CD4-positive, alpha-beta T cell treated with Interleukin-2 at 100 ng/mL for 4 hours (primary cell): ENCODE measurements at places on chromosomes 4 and X.

DNA sequence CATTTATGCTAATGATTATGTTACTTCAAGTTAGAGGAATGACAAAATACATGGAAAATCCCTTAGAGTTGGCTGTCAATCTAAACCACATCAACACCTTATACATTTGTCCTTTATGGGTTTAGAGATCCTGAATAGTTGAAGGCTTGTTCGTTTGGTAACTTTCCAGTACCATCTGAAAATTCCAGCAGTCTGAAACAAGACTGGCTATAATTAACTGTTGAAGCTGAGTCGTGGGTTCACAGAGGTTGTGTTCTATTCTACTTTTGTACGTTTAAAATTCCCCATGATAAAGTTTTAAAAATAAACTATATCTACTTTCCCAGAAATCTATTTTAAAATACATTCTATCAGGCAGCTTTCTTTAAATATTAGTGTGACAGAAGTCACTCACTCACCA is 73.0 kb downstream of the USP46 start:
- DNase-seq: no peak

GRCh38 chr4:35867057-35867456 is 377.3 kb downstream of the ARAP2 start:
- DNase-seq: no peak

DNA sequence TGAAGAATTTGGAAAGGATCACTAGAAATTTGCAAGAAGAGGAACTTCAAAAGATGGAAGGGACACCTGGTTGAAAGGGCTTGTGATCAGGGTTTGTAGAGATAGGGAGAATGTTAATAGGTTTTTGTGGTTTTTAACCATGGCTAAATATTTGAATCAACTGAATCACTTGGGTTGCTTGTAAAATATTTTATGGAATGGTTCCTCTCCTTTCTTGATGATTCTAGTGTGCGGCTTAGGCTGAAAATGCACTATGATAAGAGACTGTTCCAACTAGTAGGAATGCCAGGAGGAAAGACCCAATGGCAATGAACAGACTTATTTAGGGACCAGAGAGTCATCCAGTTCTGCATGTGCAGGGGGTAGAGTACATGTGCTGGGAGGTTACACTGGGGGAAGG is 408.2 kb downstream of the ARHGAP24 start:
- DNase-seq: no peak

DNA sequence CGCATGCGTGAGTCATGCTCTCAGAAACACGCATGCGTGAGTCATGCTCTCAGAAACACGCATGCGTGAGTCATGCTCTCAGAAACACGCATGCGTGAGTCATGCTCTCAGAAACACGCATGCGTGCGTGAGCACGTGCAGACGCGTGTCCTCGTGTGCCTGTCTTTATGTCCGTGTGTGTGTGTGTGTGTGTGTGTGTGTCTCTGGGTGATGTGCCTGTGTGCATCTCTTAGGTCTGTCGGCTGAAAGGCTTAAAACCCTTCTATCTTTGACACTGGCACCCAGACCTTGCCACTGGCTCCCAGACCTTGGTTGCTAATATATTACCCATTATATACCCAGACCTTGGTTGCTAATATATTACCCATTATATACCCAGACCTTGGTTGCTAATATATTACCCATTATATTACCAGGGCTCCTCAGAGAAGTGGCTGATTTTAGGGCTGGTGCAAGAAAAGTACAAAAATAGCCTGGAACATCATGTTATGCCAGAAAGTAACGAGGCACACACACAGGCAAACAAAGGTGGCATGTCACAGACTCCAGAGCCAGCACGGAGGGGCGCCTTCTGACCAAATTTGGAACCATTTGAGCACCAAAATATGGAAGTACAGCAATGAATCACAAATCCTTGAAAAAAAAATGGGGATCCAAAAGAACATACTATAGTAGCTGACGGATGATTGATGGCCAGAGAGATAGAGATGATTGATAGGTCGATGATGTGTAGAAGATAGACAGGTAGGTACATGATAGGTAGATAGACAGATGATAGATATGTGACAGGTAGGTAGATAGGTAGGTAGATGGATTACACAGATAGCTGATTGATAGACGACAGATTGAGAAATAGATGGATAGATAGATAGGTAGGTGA is 19.2 kb upstream of the ADRA2C start:
- DNase-seq: no peak

- DNase-seq: no peak
Observed at GRCh38 chr4:139035650-139036049, 20.1 kb downstream of the NOCT start.

DNA sequence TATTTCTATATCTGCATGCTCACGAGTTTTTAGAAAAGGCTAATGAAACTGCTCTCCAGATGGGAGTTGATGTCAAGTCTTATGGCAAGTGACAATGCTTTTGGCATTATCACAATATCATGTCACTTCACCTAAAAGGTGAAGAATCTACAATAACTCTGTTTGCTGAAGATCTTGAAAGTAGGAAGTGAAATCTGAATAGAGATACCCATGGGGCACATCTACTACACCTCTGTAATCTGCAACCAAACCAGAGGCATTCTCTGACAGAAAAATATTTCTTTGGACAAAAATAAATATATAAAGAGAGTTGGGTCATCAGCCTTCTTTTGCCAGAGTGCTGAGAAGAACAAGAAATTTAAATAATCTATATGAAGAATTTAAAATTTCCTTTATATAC is 3.9 kb upstream of the VAMP7 start:
- no peak for DNase-seq

DNA sequence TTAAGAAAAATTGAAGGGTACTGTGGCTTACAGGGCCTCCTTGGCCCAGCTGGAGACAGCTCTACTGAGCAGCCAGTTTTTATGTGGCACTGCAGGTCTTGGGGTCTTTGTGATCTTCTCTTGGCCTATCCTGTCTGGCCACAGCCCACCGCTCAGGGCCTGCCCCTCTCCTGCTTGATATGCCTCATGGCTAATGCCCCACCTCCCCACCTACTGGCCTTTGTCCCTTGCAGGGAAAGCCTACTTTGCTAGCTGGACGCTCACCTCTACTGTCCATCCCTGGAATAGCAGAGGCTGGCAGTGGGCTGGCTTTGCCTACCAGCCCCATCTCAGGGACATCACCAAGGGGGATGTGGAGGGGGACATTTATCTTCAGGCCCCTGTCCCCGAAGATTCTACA is 134.1 kb downstream of the PJA1 start:
- DNase-seq: no peak

GRCh38 chr4:109171070-109171469 is 131.4 kb downstream of the COL25A1 start:
- no peak for DNase-seq

DNA sequence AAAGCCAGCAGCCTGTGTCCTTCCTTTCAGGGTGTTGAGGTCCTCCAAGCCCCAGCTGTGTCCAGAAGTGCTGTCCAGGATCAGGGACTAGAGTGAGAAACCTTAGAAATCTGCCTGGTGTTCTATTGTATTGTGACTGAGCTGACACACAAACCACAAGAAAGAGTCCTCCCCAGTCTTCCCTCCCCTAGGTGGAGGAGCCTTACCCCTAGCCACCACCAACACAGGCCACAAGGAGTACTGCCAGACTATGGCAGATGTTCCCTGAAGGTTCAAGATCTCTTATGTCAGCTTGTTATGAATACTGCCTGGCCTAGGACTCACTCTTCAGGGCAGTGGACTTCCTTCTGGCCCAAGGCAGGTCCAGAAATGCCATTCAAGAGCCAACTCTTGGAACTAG is 514.1 kb upstream of the PITX2 start:
- DNase-seq: no peak

DNA sequence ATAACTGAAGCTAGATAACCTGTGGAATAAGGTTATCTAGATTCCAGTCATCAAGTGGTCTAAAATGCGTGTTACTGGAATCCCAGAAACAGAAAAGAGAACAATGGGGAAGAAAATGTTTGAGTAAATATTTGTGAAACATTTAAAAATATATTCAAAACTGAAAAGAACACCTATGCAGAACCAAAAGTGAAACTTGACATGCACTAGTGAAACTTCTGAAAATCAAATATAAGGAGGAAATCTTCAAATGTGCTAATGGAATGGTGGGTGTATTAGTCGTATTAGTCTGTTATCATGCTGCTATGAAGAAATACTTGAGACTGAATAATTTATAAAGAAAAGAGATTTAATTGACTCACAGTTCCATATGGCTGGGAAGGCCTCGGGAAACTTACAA is 512.4 kb upstream of the KLHL4 start:
- DNase-seq: no peak

GRCh38 chr4:98890702-98891455 is 38.1 kb downstream of the EIF4E start:
- DNase-seq: no peak

- DNase-seq: no peak
Observed at GRCh38 chrX:134423606-134424005, 36.4 kb upstream of the HPRT1 start.

DNA sequence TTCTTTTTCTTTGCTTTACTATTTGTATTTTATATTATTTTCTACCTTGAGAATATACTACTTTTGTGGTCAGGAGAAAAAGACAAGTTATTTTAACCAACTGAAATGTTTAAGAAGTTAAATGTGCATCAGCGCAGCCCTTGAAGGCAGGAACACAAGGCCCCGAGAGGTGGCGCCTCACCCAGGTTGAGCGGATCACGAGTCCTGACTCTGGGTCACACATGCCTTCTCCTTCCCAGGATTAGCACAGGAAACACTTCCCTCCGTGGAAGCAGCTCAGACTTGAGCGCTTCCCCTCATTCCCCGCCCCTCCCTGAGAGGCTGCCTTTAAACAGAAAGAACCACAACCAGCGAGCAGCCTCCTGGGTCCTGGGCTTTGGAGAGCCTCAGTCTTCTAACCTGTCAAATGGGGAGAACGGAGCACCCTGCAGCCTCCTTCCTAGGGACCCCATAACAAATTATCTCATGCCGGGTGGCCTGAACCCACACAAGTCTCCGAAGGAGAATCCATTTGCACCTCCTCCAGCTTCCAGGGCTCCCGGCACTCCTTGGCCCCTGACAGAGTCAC is 217.6 kb downstream of the AFAP1 start:
- DNase-seq: no peak

DNA sequence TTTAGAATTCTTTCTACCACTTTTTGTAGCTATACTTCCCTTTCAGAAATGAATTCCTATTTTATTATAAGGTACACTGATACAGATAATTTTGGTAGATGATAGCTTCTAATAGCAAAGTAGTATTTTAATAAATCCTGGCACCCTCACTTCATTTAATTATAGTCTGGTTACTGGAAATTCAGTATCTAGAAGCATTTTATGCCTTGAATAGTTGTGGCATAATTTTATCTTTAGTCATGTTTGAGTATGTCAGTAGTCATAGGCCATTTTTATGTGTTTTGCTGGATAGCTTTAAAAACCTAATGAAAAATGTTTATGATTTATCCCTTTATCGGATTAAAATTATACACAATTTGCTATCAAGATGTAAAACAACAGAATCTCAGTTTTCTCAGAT is 92.3 kb downstream of the DIAPH2 start:
- no peak for DNase-seq

DNA sequence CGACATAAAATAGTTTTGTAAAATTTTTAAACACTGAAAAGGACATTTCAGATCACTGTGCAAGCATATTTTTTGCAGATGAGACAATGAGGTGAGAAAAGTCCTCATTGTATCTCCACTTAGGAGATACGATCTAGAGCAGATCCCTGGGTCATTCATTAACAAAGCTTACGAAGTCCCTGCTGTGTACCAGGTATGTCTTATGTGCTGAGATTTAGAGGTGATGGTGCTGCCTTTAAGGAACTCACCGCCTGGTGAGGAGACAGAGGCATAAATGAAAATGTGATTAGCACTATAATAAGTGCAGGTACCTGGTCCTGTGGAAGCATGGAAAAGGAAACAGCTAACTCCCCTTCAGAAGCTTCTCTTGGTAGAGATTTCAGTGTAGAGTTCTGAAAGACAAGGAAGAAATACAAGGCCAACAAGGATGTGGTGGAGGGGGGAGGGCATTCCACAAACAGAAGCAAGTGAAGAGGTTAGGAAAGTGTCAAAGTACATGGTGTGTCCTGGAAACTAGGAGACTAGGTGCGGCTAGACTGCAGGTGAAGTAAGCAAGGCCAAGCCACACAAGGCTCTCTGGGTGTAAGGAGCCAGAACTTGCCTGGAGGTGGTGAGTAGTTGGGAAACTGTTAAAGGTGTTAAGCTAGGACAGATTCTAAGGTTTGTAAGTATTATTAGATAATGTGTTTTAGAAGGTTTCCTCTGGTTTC is 1.5 kb upstream of the NDNF start:
- DNase-seq: no peak

GRCh38 chrX:72255445-72255844 is 16.6 kb upstream of the ERCC6L start:
- no peak for DNase-seq

GRCh38 chrX:120269373-120270035 is 18.9 kb downstream of the ZBTB33 start:
- peak; percentile 39 for DNase-seq

DNA sequence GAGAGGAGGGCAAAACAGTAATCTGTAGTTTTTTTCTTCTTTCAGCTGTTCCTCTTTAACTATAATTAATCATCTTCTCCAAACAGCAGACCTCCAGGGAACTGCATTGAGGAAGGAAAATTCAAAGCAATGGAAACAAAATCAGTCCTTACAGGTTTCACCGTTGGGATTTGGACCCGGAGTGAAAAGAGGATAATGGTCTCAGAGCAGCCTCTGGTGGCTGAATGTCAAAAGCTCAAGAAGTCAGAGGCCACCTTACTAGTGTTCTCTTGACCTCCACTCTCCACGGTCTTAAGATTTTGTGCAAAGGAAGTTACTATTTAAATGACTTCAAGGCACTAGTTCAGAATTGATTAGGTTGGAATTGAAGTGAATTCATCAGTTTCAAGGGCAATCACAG is 16.0 kb upstream of the MID1 start:
- no peak for DNase-seq

GRCh38 chr4:155072417-155072816 is 136.0 kb upstream of the NPY2R start:
- no peak for DNase-seq

- no peak for DNase-seq
Observed at GRCh38 chr4:94913316-94913715, 155.6 kb downstream of the BMPR1B start.

GRCh38 chr4:124783847-124784246 is 71.3 kb upstream of the ANKRD50 start:
- no peak for DNase-seq

DNA sequence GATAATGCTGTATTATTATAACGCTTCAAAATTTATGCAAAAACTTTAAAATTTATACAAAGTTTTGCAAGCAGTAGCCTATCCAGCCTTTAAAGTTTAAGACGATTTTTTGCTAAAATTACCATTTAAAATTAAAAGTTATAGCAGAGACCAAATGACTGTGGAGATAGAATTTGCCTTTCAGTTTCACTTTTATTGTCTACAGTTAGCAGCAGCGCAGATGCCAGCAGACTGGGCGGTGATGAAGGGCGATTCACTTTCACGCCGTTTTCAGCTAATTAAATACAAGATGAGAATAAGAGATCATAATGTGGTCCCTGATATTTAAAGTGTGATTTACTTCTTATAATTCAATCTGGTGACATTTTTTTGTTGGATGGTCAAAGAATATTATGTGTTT is 1381.5 kb upstream of the ADGRL3 start:
- DNase-seq: no peak
